ENCODE measurements at places on chromosomes 3 and 15.

GRCh38 chr3:19877656-19878055 lies 56.4 kb downstream of the EFHB start:
- DNase-seq: no peak

DNA sequence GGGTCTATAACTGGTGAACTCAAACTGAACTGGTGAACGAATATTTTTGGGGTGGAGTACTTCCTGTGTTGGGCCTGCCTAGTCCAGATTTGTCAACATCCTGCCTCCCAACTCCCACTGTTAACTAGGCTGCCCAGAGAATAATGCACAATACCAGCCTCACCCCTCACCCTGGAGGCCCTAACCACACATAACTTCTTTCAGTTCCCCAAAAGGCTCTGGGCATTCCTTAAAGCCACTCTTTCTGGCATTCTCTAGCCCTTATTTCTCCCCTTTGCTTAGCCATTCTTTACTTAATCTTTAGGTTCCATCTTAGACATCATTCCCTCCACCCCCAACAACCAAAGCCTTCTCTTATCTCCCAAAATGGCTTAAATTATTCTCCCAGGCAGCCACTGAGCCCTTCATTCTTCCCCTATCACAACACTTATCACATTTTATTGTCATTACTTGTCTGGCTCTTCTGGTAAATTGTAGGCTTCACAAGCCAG lies 9.1 kb upstream of the SEC11A start:
- DNase-seq: no peak

DNA sequence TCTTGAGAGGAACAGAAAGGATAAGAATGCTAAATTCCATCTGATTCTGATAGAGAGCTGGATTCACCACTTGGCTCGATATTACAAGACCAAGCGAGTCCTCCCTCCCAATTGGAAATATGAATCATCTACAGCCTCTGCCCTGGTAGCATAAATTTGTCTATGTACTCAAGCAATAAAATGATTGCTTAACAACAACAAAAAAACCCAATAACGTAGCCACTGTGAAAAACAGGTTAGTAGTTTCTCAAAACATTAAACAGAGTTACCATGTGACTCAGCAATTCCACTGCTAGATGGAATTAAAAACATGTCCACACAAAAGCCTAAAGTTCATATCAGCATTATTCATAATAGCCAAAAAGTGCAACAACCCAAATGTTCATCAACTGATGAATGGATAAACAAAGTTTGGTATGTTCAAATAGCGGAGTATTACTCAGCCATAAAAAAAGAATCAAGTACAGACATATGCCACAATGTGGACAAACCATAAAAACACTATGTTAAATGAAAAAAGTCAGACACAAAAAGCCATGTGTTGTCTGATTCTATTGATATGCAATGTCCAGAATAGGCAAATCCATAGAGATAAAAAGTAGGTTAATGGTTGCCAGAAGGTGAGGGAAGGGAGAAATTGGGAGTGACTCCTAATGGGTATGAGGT lies 16.8 kb downstream of the BCL2L10 start:
- peak; percentile 93 for DNase-seq

- DNase-seq: no peak
Measured at GRCh38 chr15:39792844-39793335, 10.2 kb upstream of the FSIP1 start.

- no peak for DNase-seq
Measured at GRCh38 chr15:63059573-63060216, 17.1 kb downstream of the TPM1 start.

DNA sequence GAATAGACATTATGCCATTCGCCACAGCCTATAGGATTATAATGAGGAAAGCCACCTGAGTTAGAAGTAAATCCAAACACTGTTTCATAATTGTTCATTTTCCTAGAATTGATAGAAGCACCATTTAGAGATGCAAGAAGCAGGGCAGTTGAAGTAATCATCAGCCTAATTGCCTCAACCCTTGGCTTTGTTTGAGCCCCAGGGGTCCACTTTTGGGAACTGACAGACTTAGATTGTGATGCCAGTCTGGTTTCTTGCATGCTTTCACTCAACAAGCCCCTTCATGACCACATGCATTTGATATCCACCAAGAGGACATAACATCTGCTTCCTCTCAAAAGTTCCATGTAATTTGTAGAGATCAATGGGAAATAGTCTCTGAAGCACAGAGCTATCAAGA lies 97.2 kb upstream of the COL8A1 start:
- DNase-seq: no peak

GRCh38 chr15:90002428-90002844 lies 1.3 kb downstream of the ZNF710 start:
- DNase-seq: no peak

- DNase-seq: no peak
Measured at GRCh38 chr3:193899001-193899400, 236.9 kb upstream of the HES1 start.

DNA sequence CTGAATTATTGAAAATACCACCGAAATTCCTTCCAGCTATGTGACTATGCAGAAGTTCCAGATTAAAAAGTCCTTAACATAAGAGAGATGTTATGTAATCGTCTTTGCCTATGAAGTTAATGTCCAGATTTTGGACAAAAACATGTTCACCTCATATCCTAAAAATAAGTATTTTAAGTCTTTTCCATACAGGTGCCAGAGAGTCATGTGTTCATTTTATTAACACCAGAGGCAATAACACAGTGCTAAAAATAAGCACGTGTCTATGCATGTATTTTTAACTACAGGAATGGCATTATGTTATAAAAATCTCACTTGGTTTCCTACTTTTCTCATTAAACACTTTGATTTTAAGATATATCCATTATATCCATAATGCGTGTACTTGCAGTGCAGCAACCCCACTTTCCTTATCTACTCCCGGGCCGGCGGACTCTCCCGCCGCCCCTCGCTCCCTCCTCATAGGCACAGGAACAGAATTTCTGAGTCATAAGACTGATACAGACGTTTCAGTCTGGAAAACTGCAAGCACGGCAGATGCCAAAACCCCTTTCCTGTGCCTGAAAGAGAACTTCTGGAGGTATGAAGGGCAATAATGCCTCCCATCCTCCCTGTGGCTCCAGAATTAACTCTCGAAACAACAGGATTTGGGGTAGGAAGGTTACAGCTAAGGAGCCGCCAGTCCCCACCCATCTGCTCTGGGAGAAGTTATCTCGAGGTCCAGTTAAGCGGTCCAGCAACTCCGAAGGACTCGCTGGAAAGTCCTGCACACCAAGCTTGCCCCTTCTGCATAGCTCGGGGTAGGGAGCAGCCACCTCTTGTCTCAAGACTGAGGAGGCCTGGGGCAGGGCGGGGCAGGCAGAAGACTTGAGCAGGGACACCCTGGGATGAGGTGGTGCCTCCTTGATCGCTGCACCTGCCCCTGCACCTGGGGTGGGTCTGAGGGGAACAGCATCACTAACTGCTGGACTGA lies 22.3 kb upstream of the PSTPIP1 start:
- no peak for DNase-seq

- DNase-seq: no peak
Measured at GRCh38 chr3:125039131-125040100, 16.4 kb downstream of the HEG1 start.

GRCh38 chr3:147356145-147356908 lies 50.0 kb downstream of the ZIC4 start:
- no peak for DNase-seq

GRCh38 chr15:86663979-86664378 lies 584.3 kb downstream of the AGBL1 start:
- no peak for DNase-seq

DNA sequence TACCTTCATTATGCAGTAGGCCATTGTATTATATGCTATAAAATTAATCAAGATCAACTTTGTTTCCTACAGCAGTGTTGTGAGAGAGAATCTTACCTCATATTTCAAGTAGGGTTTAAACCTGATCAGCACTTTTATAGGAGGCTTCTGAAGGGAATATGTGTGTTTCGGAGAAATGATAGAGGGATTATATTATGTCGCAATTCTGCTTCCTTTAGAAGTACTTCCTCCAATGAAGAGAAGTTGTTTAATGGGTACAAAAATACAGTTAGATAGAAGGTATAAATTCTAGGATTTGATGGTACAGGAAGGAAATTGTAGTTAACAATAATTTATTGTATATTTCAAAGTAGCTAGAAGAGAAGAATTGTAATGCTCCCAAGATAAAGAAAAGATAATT lies 54.9 kb downstream of the NSUN3 start:
- DNase-seq: no peak

DNA sequence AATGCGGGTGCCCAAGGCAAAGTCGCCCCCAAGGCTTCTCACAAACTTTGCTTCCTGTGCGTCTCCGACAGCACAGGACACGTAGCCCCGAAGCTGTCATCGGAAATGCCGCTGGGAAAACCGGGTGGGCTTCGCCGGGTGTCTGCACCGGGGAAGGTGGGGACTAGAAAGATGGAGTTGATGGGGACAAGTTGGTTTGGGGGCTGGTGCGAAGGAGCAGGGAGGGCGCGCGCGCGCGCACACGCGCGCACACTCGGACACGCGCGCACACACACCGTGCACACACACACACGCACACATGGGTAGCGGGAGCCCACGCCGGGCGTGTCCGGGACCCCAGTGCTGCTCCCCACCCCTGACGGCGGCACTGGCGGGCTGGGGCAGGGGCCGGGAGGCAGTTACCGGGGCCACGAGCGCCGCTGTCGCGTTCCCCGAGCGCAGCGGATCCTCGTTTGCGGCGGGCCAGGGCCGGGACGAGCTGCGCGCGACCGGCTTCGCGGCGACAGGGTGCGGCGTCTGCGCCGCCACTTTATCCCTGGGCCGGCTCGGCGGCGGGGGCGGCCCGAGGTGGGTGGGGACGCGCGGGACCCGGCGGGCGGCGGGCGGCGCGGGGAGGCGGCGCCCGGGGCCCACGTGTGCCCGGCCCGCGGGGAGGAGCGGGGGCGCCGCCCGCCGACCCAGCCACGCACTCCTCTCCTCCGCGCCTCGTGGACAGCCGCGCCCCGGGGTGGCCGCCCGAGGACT lies 539 bp upstream of the MGLL start:
- DNase-seq: no peak

- no peak for DNase-seq
Measured at GRCh38 chr3:181710345-181711291, 1.1 kb upstream of the SOX2 start.

- DNase-seq: no peak
Measured at GRCh38 chr3:172138792-172139507, 99.6 kb downstream of the FNDC3B start.

DNA sequence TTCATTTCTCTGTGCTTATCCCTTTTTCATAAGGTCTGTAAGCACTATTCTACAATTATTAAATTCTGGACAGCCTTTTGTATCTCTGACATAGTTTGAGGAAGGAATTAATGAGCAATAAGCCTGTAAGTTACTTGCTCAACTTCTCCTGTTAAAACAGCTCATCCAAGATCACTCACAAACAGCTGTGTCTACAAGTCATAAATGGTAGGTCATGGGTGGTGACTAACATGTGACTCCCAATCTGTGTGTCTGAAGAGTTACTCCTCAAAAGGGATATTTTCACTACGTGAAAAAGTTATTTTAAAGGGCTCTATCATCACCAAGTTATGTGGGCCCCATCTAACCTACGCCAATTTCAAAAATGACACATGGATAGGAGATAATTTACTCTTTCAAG lies 145.2 kb upstream of the CBLB start:
- peak; percentile 57 for DNase-seq

DNA sequence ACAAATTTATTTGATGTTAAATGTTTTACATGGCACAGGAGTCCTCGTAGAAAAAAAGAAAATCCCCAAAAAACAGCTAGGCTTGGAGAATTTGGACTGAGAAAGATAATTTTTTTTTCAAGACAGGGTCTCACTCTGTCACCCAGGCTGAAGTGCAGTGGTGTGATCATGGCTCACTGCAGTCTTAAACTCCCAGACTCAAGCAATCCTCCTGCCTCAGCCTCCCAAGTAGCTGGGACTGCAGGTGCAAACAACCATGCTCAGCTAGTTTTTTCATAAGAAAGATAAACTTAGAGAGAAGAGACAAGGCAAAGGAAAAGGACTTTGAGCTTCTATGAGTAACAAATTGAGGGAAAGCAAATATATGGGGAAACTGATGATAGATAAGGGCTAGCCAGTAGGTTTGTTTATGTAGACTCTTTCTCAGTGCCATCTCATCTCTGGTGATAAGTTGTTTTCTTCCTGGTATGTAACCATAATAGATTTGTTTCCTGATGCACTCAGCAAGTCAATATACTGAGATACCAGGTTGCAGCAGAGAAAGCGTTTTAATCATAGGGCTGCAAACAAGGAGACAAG lies 13.1 kb upstream of the TRMT10C start:
- no peak for DNase-seq

- DNase-seq: no peak
Measured at GRCh38 chr15:50907601-50908208, 778 bp upstream of the AP4E1 start.

GRCh38 chr3:192417017-192417416 lies 310.3 kb downstream of the FGF12 start:
- DNase-seq: no peak

DNA sequence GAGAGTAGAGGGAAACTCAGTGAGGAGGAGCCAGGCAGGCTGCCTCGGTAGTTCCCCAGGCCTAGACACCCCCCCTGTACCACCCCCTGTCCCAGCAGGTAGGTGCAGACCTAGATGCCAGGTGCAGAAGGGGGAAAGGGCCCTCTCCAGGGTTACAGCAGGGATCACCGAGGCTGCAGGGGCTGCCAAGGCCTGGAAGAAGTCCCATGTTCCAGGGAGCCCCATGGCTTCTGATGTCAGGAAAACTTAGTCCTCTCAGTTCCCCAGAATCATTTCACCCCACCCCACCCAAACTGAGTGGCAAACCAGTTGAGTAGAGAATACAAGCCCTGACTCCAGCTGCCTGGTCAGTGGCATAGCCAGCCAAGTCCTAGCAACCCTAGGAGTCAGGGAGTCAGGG lies 7.4 kb upstream of the SEMA3B start:
- DNase-seq: no peak

GRCh38 chr3:142609136-142609535 lies 12.9 kb downstream of the PLS1 start:
- DNase-seq: no peak

DNA sequence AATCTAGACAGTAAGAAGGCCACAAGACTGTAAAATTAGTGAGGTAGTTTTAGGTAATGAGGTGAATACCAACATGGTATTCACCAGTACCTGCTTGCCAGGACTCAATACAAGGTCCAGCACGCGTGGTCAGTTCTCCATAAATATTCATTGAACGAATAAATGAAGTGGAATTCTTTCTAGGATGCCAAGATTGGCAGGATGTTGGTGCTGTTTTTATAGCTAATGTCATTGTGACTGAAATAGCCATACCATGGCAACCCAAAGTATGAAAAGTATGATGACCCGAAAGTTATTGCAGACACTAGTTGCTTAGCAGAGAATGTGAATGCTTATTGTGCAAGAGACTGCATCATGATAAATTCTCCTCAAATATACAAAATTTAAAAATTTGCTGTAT lies 307.2 kb downstream of the KCNH8 start:
- no peak for DNase-seq

DNA sequence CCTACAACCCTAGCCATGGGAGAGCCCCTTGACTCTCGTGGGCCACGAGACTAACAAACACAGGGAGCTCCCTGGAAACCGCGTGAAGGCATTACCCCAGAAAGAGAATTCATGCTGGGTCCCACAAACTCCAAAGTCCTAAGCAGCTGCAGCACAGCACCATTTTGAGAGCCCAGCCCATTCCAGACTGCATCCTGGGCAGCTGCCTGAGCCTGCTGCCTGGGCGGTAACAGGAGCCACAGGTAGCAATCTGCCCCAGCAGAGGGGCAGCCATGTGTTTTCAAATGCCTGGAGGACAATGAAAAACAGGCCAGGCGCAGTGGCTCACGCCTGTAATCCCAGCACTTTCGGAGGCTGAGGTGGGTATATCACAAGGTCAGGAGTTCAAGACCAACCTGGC lies 62.9 kb upstream of the TBC1D23 start:
- DNase-seq: no peak
